Activated T-helper 17 cell treated with anti-CD3 and anti-CD28 coated beads, Interleukin-2, amount 50 U/mL, for 72 hours (primary cell): ENCODE measurements at places on chromosomes 6 and 20. TPM values are rescaled to one million over a fixed set of nuclear protein-coding genes. Genes with fewer than 3 reads are reported as not detected.

GRCh38 chr20:48801197-48801596 lies 26.6 kb downstream of the PREX1 start:
- ATAC-seq, result peak; percentile 19

DNA sequence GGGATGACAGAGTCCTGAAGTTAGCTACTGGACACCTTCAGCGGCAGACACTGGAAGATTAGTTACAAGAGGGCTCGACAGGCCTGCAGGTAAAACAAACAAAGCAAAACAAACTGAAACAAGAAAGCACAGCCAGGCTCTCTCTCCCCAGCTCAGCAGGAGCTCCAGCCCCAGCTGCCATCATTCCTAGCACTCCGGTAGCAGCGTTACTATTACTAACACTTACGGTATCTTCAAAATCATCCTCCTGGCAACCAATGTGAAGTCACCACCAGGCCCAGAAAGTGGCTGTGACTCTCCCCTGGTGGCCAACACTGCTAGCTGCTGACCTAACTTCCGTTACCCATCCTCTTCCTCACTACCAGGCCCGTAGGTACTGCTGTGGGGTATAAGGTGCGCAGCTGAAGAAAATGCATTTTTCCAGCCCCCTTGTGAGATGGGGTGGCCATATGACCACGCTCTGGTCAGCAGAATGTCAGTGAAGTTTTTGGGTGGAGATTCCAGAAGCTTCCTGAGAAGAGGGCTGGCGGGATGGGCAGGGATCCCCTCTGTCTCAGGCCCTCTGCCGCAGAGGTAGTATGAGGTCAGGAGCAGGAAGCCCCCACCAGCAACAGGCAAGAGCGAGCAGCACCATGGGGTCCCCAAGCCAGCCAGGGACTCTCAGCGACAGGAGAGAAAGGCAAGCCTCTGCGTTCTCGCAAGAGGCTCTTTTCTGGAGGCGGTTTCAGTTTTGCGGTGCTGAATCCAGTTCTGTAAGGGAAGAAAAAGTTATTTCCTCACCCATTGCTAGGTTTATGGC lies 37.4 kb upstream of the TBXT start:
- no peak for ATAC-seq

DNA sequence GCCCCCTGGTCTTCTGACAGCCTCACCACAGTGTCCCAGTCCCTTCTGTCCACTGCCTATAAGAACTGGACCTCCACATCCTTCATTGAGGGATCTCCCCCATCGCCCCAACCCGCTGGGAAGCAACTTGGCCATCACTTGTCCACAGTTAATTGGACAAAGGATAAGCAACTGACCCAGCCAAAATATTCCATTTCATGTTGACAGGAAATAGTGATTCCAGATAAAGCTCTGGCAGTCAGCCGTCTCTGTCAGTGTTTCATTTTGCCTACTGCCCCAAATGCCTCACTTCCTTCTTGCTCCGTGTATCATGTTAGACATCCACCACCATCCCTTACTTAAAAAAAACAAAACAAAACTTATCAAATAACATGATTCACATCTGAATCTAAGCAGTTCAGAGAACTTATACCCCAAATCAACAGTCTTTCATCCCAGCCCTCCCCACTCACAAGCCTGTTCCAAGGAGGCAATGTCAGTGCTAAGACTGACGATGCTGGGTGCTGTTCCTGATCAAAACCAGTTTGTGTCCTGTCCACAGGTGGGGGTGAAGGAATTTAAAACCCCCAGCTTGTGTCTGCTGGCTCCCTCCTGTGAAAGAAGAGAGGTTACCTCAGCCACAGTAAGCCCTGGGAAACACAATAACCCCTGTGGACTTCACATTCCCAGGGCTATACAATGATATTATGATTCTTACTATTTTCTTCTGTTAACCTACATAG lies 162.5 kb downstream of the WDR27 start:
- no peak for ATAC-seq

- ATAC-seq, result no peak
These were observed 136.1 kb downstream of the TAF4 start for GRCh38 chr20:61929561-61929960.

- no peak for ATAC-seq
These were observed 163.3 kb upstream of the HCRTR2 start for GRCh38 chr6:55011034-55011433.

DNA sequence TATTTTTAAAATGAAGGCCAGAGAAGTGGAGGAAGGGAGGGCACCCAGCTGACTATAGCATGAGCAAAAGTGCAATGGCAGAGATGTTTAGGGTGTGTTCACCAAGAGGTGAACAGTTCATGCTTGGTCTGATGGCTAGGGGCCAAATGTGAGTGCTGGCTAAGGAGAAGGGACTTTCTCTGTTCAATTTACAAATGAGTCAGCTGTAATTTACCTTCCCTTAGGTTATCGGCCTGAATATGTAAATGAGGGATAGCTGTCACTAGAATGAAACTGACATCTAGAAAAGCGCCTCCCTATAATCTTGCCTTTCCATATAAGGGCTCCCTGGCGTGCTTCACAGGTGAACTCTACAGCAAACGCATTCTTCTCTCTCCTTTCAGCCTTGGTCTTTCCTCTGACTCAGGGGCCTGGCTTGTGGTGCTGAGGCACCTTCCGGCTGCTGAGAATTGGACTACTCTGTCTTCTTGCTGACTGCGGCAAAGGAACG lies 114.7 kb upstream of the BACH2 start:
- peak; percentile 93 for ATAC-seq

DNA sequence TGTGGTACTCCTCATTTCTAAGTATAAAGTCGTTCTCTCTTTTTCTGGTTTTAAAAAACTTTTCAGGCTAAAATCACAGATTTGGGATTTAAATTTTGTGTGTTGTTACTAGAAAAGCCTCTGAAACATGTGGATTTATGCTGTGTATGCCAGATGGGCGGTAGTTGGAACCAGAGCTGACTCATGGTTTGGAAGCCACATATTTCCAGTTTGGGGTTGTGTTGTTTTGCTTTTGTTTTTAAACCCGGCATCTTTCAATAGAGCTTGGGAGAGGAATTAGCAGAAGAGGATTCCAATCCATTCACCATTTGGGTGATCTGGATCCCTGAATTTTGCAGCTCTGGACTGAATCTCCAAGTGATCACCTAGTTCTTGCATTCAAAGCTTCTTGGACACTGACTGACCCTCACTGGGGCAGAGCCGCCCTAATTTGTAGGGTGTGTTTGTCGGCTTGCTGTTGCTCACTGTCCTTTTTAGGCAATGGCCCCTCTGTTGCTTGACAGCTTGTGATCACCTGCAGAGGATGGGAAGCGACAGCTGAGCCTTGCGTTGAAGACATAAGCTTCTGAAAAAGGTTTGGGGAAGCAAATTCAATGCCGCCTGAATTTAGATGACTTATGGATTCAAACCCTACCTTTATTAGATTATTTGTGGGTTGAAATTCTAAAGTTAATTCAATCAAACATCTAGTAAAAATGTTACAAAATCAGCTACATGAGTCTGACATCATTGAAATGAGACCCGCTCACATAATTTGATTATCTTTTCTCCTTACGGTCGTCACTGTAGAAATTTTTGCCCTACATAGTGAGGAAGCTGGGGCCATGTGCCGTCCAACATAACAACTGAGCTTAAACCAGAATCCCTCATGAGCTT lies 79.9 kb upstream of the CD83 start:
- ATAC-seq, result peak; percentile 81

DNA sequence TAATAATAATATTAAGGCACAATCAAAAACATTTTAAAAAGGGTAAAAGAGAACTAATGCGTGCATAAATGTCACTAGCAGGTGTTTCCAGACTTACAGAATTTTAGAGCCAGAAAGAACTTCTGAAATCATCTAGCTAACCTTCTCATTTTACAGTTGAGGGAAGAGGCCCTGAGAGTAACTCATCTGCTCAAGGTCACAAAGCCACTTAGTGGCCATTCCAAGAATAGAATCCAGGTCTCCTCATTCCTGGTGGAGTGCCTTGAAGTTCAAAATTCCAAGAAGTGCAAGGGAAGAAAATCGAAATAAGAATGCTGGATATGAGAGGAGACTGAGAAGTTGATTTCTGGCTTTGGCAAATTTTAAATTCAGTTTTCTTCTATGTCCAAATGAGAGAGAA lies 3.2 kb upstream of the KIAA0408 start:
- no peak for ATAC-seq

DNA sequence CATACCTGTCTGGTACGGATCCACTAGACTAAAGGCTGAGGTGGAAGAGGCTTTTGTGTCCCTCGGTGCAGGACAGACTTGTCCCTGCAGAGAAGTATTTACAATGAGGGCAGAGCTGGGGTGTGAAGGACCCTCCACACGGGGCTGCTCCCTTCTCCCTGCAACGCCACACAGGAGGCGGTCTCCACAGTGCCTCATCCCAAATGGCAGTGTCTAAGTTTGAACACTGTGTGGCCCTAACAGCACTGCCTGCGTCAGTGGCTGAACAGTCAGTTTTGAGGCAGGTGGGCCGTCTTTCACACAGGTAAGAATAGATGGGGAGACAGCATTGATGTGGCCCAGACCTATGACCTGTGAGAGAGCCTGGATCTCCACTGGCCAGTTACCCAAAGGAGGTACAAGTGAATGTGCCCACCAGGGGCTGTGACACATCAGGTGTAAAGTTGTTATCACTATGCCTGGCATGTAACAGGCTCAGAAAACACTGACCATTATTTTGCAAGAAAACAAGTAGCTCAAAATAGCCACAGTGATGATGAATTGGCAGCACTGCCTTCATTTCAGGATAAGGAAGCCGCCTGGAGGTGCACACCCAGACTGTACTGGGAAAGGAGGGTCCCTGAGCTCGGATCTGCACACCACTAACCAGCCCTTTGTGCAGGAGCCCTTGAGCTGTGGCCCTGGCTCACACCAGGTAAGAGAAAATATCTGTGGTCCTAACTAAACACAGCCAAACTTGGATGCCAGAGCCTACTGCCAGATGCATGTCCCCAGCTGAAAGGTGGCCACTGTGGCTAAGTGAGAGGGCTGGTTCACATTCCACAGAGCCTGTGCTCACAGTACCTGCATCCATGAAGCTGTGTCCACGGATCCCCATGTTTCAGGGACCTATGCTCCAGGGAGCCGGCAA lies 246.7 kb downstream of the DLL1 start:
- no peak for ATAC-seq

- no peak for ATAC-seq
These were observed 92.8 kb downstream of the MRPL14 start for GRCh38 chr6:44034391-44034861.

DNA sequence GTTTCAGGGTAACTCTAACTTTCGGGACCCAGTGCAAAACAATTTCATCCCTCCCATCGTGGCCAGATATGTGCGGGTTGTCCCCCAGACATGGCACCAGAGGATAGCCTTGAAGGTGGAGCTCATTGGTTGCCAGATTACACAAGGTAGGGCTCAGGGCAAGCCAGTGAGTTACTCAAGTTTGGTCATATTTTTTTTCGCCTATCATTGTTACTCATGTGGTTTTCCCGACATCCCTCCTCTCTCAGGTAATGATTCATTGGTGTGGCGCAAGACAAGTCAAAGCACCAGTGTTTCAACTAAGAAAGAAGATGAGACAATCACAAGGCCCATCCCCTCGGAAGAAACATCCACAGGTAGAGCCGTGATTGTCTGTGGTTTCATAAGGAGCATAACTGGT lies 58.2 kb downstream of the DCBLD1 start:
- ATAC-seq, result no peak

GRCh38 chr6:138577151-138577915 lies 78.0 kb upstream of the NHSL1 start:
- peak; percentile 51 for ATAC-seq

GRCh38 chr20:57600320-57601210 lies 19.7 kb downstream of the ZBP1 start:
- ATAC-seq, result peak; percentile 76

VNN1 gene
- not detected for total RNA-seq

ISM1 gene
- 0.09 TPM for total RNA-seq

QRSL1 gene
- 10.9 TPM for total RNA-seq

BMP7 gene
- not detected for total RNA-seq

CDH4 gene
- total RNA-seq, result 0.29 TPM

MUC22 gene
- total RNA-seq, result not detected

SLC22A7 gene
- total RNA-seq, result not detected
